ENCODE measurements at places on chromosomes 3 and 15.

DNA sequence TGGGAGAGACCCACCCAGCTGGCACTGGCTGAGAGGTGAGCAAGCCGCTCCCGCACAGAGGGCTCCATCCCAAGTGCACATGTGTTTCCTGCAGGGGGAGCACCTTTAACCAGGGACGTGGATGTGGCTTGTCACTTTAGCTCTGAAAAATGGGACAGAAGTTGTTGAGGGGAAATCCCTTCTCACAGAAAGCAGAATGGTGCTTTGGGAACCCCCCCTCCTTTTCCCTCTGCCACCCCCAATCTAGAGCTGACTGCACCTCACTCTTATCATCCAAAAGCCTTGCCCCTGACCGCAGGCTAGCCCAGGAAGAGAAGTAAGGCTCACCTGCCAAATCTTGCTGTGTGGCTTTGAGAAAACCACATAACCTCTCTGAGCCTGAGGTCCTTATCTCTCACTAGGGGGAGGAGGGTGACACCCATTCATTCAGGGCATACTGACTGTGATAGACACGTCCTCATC lies 77.9 kb downstream of the RPN1 start:
- peak; percentile 53 for DNase-seq

DNA sequence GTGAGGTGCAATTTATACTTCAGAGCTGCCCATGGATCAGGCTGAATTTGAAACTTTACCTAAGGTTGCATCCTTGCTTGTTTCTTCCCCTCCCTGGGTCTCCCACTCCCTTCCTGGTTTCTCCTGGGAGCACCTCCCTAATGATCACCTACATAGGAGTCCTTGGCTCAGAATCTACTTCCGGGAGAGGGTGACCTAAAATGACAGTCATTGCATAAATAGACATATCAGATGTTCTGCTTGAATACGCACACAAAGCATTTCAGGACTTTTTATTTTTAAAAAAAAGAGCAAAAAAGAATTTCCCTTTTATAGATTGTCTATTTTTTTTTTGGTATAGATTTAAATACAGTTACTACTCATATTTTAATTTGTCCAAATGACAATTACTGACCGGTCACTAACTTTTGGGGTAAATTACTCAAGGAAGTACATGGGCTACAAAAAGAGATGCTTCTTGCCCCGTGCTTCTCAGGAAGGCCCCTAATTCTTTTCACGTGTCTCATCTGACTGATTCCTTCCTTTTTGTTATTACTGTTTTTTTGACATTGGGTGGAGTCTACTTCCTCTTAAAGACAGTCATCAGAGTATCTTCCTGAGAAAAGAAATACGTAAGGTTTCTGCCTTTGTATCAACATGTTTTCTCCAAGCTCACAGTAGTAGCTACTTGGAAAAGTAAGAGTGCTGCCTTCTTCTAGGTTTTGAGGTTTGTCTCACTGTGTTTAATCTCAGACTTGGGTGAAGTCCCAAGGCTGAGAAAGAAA lies 4.9 kb upstream of the MYZAP start:
- DNase-seq, result no peak

DNA sequence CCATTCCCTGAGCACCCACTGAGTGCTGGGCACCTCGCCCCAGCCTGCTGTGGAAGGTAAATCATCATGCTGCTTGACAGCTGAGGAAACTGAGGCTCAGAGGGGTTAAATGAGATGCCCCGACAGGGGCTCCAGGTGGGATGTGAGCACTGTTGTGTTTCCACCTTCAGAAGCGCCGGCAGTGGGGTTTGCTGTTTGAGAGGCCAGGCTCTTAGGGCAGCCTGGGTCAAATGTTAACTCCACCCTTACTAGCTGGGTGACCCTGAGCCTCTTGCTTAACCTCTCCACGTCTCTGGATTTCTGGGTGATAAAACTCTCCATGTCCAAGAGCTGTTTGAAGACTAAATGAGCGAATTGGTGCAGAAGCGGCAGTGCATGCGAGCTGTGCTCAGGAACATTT lies 43.1 kb downstream of the FAM3D start:
- DNase-seq, result no peak

DNA sequence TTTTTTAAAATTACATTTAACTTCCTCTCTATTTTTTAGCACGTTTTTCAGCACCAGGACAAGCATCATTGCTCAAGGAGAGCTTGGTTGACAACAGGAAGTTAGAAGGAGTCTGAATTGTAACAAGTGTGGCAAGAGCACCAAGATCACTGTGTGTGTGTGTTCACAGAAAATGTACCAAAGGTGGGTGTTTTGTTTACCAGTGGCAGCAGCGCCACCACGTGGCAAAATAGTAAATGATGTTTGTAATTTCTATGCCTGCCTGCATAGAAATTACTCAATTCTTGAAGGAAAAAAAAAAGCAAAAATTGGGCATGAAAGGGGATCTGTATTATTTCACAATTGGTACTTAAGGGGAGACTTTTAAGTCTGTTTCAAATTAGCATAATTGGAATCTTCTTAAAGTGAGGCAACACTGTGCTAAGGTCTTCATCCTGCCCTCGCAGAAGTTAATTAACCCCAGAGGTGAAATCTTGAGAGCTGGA lies 7.4 kb upstream of the U2SURP start:
- peak; percentile 80 for DNase-seq

DNA sequence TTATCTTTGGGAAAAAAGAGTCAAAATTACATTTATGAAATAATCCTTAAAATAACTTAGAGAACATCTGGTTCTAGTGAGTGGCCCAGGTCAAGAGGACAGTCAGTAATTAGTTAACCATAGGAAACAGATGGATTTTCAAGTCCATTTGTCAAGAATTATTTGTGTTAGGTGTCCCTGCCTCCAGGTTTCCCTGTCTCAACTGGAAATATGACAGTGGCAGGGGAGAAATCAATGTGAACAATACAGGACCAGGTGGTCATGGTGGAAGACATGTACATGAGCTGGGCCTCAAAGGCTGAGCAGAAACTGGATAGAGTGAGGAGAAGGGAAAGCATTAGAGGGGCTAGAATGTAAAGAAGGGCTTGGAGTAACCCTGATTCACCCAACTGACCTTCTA lies 372.6 kb downstream of the VPS13C start:
- no peak for DNase-seq

DNA sequence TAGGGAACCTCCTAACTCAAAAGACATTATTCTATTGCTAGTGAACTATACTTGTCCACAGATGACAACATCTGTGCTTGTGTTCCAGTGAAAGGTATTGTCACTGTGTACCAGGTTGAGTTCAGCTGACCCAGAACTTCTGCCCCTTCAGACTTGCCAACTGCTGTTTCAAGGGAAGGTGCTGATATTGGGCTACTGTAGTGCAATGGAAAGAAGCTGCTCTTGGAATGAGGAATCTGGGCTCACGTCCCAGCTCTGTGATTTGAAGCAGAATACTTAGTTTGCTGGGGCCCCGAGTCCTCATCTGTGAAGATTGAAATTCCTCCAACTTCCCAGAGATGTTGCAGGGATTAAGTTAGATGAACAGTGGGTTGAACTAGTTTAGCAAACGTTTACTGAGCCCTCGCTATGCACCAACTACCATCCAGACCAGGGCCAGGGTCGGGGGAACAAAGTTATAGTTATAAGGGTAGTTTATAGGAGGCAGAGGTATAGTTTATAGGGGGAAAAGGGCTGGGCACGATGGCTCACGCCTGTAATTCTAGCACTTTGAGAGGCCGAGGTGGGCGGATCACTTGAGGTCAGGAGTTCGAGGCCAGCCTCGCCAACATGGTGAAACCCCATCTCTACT lies 15.9 kb upstream of the UMPS start:
- no peak for DNase-seq

DNA sequence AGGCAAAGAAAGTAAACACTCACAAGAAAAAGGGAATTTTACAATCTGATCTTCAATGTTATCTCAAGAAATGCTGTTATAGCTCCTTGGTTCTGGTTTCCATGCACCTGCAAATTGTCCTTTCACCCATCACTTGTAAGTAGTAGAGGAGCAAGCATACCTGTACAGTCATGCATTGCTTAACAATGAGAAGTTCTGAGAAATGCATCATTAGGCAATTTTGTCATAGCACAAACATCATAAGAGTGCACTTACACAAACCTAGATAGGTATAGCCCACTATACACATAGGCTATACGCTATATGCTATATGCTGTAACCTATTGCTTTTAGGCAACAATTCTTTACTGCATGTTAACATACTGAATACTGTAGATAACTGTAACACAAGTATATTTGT lies 672.3 kb downstream of the FHIT start:
- no peak for DNase-seq

- DNase-seq, result no peak
Observed at GRCh38 chr3:37944391-37944842, 46.2 kb upstream of the VILL start.

DNA sequence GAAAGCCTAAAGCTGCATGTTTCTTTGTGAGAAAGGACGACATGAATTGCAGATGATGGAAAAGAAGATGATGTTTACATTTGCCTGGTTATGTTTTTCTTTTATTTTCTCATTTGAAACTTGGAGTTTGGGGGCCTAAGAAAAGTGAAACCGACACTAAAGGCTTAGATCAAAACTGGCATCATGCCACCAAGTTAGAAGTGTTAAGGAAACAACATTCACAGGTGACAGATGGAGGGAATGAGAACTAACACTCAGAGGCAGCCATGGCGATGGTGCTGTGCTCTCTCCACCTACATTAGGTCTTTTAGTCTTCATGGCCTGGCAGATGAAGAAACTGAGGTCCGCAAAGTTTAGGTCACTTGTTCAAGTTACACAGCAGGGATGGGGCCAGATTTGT lies 923.6 kb downstream of the TUSC7 start:
- DNase-seq, result no peak

DNA sequence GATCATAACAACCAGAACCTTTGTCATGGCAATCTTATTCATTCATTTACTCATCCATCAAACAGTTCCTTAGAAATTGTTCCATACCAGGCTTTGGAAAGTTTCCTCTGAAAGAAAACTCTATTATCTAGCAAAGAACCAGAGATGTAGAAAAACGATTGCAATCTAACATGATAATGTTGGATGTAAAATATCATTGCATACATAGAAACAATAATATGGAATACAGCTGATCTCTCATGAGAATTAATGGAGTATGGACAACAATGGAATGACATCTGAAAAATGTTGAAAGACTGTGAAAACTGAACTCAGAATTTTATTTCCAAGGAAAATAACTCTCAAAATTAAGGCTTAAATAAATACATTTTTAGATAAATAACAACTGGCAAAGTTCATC lies 665.4 kb downstream of the NLGN1 start:
- no peak for DNase-seq

DNA sequence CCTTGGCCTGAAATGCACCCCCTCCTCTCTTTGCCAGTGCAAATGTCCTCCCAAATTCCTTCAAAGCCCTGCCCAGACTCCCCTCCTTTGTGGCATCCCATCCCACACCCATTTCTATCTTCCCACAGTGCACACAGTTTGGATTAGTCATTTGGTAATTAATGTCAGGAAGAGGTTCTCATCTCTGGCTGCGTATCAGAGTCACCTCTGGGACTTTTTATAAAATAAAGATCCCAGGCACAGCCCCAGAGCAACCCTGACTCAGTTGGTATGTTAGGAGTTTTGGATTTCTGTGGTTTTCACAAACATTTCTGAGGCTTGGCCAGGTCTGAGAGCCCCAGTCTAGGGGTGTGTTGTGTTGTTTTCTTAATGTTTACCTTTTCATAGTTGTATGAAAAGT lies 41.6 kb downstream of the C3orf20 start:
- no peak for DNase-seq

Measured in neural progenitor cell (in vitro differentiated cells).